NB4 (cell line): ENCODE measurements at places on chromosomes 5 and 9.
A peak's percentile ranks its signal among the peaks of the same experiment; 100 is the strongest.

GRCh38 chr9:81543695-81544094 lies 145.7 kb downstream of the TLE1 start:
- DNase-seq: no peak

- DNase-seq: peak; percentile 18
Observed at GRCh38 chr5:172285226-172286143, 1.9 kb upstream of the UBTD2 start.

- no peak for DNase-seq
Observed at GRCh38 chr9:90394871-90395270, 247.8 kb downstream of the DIRAS2 start.

DNA sequence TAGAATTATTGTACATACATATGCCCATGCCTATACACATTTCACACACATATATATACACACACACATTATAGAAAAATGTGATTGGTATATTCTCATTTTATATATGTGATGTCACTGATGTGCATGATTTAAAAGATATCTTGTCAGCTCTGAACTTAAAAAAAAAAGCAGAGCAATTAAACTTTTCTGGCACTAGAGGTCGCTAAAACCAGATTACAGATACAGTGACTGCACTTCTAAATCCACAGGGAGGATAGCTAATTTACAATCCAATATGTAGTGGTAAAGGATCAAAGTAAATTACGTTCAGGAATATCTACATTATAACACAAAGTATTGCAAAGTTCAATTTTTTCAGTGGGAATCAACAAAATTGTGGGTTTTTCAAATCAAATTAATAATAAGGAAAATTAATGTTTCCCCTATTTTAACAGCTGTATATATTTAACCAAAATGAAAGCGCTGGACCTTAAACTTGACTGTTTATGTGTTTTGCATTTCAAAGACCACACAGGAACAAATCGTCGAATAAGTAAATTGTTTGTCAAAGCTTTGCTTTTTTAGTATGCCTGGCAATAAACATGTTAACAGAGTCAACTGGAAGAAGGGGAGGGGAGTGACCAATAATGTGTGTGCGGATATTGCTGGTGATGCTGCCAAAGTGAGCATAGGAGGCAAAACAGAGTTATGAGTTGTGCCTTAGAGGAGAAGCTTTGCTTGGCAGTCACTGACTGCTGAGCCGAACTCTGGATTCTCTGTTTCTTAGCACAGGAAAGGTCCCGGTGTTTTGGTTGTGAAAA lies 1201.4 kb upstream of the C9orf72 start:
- DNase-seq: peak; percentile 63

- DNase-seq: no peak
Observed at GRCh38 chr5:66877843-66878242, 281.6 kb downstream of the MAST4 start.

DNA sequence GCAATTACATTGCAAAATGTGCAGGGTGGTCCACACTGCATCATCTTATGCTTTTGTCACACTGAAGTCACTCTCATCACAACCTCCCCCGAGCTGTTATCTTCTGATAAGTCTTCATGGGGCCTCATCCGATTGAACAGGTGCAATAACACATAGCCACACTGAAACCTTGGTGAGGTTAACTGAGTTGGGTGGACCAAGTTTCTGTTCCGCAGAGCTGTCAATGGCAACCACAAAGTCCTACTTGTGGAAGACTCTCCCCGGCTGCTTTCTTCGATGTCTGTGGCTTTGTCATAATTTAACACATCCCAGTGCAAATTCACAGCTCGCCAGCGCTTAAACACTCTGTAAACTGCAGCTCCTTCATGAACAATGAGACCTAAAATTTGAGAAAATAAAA lies 112.2 kb downstream of the MARCHF11 start:
- DNase-seq: no peak

DNA sequence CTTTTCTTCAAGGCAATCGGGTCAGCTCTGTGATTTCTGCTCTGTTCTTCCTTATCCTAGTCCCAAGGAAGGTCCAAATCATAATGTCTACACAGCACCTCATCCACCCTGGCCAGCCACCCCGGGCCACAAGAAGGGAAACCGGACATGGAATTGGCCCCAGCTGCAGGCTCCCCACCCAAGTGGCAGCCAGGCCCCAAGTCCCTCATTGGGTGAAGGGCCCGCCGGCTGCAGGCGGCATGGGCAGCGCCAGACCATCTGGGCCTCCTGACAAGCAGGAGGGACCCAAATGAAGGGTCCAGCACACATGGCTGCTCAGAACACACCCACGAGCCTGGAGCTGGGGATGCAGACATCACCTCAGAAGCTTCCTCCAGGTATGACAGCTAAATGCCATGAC lies 33.7 kb downstream of the BICD2 start:
- DNase-seq: no peak

DNA sequence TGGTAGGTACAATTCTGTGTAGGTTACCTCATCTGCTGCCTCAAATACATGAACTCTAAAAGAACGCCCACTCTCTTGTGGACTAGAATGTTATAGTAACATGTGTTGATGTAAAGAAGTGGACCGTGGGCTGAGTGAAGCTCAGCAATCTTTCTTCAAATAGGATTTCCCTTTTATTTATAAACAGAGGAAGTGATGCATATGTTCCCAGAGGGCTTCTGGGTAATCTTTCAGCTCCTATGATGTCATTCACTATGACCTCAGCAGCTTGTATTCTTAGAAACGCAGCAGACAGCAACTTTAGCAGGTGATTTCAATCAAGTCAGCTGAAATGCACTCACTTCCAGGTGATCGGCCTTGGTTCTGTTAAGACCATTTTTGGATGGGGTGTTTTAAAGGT lies 14.4 kb downstream of the F2RL2 start:
- DNase-seq: peak; percentile 38

DNA sequence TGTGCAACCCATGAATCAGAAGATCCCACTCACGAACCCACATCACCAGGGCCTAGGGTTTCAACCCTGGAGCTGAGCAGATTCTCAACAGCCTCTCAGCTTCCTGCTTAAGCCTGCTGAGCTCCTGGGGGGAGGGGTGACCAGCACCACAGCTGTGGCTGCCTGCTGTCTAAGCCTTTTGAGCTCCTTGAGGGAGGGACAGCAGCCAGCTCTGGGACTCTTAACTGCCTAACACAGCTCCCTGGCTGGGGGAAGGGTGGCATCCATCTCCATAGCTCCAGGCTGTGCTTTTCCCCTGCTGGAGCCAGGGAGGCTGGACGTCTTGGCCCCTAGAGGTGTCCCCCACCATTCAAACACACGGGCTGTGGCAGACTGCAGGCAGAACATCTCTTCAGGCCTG lies 250.3 kb downstream of the DMAC1 start:
- no peak for DNase-seq

DNA sequence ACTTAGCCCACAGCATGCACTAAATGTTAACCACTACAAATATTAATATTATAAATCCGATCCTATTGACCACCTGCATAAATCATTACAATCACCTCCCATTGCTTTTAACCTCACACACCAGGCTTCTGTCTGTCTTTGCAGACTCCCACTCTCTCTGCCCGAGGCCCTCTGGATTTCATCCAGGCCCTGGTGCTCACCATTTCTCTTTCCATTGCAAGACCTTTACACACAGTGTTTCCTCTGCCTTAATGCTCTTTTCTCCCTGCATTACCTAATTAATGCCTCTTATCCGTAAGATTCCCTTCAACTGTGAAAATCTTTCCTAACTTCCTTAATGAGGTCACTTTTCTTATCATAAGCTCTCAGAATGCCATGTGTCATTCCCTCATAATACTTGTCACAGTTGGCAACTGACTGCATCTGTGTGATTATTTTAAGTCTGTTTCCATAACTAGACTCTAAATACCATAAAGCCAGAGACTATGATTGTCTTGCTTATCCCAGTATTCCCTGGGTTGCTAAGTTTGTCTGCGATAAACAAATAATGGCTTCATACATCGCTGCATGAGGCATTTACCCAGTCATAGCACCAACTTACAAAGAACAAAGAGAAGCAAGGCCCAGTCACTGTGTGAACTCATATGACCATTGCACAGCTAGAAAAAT lies 155.1 kb downstream of the CCDC192 start:
- no peak for DNase-seq

DNA sequence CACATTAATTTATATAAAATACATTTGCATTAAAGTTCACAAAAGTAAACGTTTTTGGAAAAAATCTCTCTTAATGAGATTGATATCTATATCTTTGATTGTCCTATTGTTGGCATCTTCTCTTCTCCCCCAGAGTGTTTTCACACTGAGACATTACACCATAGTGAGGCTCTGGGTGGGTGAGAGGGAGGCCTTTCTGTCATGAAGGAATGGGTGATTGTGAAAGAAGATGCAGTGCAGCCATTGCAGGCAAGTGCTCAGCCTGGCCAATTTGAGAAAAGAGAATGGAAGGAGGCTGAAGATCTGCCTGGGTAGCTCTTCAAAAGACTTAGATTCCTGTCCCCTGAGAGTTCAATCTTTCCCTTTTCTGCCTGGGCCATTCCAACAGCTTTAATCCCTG lies 140.8 kb downstream of the SLC12A2 start:
- no peak for DNase-seq

GRCh38 chr9:106893088-106893487 lies 30.1 kb downstream of the ZNF462 start:
- peak; percentile 22 for DNase-seq

DNA sequence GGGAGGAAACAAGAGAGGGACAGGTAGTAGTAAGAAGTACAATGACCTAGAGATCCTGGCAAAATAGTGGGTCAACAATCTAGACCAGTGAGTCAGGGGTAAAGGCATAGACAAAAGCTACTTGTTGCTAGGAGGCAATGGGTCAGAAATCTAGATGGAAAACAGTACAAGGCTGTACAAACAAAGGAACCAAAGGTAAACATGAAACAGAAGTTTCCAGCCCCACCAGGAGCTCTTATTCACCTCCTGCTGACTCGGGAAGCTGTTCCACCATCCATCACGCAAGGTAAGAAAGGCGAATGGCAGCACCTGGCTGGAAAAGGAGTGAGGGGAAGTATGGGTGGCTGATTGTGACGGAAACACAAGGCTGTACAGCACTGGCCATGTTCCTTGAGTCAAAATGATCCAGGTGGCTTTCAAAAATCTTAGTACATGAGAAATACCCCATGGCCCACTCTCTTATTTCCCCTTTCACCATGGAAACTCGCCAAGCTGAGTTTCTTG lies 70.5 kb upstream of the RAI14 start:
- no peak for DNase-seq

GRCh38 chr5:153222936-153223335 lies 267.5 kb upstream of the GRIA1 start:
- no peak for DNase-seq

DNA sequence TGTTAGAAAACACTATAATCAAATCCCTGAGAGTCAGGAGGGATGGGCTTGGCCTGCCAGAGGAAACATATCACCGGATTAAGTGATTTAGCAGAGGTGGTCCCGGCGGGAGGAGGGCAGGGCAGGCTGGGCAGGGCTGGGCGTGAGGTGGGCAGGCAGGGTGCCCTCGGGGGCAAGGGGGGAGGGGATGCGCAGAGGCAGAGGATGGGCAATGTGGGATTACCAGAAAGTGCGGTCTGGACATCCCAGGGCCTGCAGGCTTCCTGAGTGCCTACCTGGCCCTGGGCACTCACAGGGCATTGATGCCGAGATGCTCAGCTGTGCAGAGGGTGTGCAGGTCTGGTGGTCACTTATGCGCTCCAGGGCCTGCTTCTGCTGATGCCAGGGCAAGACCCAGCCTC lies 115.2 kb downstream of the ADAMTS2 start:
- DNase-seq: no peak

DNA sequence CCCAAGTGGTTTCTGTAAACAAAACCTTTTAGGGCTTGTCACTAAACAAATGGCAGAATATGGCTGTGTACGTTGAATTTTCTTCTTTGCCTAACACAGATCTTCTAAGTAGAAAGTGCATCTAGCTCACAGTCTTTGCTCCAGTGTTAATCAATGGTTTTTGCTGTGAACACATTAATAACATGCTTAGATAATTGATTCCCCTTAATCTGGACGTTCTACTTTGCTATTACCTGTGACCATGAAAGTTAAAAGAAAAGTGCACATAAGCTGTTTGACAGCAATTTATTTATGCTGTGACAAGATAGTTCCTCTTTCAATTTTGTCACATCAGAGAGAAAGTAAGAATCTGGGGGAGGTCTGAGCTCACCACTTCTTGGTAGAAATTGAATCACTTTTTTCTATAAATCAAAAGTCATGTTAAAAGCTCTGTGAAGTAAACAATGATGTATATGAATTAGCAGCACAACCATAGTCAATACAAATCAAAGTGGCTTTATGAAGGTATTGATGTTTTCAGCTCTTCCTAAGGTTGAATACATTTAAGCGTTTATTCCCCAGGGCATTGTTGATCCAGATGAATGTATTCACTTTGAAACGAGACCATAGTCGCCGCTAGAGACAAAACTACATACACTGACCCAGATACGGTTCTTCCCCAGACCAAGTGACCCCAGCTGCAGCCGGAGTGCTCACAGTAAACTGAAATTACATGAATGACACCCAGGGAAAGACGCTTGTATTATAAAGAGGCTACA lies 174.6 kb upstream of the ZNF608 start:
- DNase-seq: peak; percentile 25

GRCh38 chr9:108125625-108126024 lies 636.1 kb upstream of the KLF4 start:
- peak; percentile 54 for DNase-seq

GRCh38 chr5:36494841-36495601 lies 111.4 kb upstream of the SLC1A3 start:
- no peak for DNase-seq

DNA sequence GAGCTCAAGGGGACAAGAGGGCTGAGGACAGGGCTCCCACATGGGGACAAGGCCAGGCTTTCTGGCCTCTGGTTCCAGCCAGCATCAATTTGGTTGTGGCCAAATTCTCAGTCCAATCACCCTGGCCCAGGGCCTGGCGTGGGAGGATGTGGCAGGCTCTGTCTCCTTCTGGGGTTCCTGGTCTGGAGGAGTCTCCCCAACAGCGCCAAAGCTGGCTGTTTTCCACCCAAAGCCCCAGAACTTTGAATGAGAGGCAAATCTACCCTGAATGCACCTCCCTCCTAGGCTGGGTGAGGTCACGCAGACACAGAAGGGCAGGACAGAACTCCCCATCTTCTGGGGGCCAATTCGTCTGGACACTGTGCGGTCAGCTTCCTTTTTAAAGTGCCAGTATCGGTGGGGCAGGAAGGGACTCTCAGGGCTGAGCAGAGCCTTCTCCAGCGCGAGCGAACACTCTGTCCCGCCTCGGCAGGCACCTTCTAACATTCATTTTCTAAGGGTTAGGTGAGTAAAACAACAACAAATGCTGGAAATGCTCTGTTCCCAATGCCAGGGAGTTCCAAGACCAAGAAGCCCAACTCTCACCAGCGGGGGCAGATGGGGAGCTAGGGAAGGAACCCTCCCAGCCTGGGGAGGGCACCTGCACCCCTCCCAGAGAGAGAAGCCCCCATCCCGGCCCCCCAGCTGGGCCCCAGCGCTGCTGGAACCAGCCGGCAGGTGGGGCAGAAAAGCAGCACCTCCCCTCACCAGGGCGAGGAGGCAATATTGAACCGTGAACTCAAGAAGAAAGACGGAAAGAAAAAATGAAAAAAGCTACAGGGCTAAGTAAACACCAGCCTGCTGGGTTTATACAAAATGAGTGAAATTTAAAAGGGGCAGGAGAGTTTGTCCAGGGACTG lies 3.7 kb upstream of the DPM2 start:
- DNase-seq: no peak

- DNase-seq: no peak
Observed at GRCh38 chr5:173657741-173658356, 41.4 kb upstream of the BOD1 start.
